HFFc6 (cell line): ENCODE measurements at places on chromosomes 5 and 9.

DNA sequence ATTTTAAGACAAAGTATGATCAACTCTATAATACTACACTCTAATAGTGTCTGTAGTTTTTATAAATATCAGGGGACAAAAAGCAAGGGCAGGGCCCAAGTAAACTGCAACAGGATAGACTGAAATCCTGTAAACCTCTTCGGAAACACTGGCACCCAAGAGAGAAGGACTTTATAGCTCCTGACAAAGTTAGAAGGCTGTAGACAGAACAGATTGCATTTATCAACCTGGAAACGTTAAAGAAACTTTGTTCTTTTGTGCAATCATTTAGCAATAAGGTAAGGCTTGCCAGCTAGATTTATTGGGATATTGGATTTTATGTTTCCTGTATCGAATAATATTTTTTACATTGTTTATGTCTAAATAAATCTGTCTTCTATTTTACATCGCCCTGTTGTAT, 91.8 kb upstream of the MAN2A1 start:
- no peak for DNase-seq

GRCh38 chr9:123568691-123569688, 213.0 kb downstream of the CRB2 start:
- DNase-seq, result peak; percentile 23

- DNase-seq, result peak; percentile 48
Observed at GRCh38 chr5:43661102-43661501, 58.1 kb downstream of the NNT start.

- DNase-seq, result no peak
Observed at GRCh38 chr5:16733331-16734006, 116.7 kb upstream of the RETREG1 start.

DNA sequence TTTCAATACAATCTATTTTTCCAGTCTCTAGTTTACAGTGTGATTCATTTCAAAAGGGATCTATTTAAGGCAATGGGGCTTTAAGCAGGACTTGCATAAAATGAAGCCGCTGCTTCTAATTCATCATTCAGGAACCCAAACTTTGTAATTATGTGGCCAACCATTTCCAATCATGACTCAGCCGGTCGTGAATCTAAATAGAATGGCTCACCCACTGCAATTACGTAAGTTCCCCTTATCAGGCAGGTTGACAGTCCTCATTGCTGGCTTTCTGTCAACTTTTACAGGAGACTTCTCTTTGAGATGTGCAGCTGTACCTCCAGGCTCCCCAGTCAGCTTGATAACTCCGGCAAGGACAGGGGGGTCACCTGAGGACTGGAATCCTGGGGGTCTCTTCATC, 152.8 kb upstream of the DAP start:
- DNase-seq, result peak; percentile 95

- no peak for DNase-seq
Observed at GRCh38 chr9:68698943-68699509, 6.0 kb upstream of the PIP5K1B start.

DNA sequence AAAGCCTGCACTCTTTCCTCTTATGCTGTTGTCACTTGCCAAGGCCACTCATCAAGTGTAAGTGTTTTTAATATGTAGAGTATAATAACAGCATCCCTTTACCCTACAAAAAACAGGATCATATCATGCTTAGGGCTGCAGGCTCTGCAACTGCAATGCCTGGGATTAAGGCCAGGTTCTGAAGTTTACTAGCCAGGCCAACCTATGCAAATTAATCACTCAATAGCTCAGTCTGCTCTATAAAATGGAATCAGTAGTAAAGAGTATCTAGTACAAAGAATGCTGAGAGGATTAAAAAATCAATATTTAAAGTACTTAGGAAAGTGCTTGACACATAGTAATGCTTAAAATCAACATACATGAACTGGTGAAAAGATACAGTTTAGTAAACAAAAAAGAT, 253.3 kb downstream of the EDIL3 start:
- DNase-seq, result no peak
